ENCODE measurements at places on chromosomes 13 and 19.

DNA sequence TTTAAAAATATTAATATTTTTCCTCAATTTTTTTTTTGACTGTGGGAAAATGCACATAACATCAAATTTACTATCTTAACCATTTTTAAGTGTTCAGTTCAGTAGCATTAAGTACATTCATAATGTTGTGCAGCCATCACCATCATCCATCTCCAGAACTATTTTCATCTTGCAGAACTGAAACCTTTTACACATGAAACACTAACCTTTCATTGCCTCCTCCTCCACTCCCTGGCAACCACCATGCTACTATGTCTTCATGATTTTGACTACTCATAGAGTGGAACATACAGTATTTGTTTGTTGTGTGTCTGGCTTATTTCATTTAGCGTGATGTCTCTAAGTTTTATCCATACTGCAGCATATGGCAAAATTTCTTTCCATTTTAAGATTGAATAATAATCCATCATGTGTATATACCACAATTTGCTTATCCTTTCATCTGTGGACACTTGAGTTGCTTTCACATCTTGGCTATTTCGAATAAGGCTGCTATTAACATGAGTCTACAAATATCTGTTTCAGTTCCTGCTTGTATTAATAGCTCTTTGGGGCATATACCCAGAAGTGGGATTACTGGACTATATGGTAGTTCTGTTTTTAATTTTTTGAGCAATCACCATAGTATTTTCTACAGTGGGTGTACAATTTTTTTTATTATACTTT lies 376.4 kb downstream of the MTUS2 start:
- no peak for DNase-seq

DNA sequence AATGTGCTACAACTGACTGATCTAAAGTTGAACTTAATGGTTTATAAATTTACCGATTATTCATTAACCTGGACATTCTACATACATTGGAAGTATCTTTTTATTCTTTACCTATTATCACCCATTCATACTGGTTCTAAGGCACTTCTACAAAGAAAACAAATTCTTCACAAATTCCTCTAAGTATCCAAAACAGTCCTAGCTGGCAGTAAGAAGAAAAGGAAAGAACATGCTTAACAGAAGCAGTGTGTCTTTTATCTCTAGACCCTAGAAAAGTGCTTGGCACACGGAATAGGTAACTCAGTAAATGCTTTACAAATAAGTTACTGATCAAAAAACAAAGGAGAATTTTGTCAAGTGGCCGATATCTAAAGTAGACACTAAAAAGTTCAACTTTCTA lies 32.8 kb downstream of the TSC22D1 start:
- no peak for DNase-seq

GRCh38 chr13:30110301-30111070 lies 196.9 kb downstream of the KATNAL1 start:
- no peak for DNase-seq

DNA sequence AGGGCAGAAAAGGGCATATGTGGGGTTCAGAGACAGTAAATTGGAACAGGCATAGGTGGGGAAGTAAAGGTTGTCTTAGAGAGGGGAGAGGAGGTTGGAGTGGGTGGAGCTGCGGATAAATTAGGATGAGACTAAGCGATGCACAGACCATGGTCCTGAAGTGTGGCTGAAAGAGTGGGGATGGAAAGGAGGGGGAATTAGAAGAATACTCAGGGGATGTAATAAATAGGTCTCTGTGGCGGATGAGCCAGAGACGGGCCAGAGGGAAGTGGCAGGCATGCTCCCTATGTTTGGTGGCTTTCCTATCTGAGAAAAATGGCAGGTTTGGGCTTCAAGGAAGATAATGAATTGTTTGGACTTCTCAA lies 123.4 kb downstream of the OLFM4 start:
- DNase-seq = no peak

GRCh38 chr13:30173303-30173610 lies 134.1 kb downstream of the KATNAL1 start:
- no peak for DNase-seq

DNA sequence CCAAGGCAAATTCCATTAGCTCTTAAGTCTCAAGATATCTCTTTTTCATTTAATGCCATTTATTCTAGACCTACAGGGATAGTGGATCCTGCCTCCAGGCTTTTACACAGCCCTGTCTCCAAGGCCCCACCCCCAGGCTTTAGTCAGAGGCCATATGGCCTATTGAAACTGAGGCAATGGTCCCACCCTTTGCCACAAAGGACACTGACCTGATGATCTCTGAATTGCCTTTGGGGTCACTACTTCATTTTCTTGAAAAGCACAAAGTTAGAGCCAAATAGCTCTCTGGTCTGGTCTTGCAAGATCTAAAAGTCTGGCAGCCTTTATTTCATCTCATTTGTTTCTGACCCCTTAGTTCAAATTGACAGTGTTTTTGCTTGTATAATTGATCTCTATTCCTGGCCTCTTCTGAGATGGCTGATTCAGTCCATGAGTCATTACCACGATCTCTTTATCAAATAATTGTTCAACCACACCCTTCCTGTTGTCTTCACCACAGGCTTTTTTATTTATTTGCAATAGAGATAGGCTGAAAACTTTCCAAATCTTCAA lies 209.8 kb downstream of the FGF14 start:
- DNase-seq = no peak

DNA sequence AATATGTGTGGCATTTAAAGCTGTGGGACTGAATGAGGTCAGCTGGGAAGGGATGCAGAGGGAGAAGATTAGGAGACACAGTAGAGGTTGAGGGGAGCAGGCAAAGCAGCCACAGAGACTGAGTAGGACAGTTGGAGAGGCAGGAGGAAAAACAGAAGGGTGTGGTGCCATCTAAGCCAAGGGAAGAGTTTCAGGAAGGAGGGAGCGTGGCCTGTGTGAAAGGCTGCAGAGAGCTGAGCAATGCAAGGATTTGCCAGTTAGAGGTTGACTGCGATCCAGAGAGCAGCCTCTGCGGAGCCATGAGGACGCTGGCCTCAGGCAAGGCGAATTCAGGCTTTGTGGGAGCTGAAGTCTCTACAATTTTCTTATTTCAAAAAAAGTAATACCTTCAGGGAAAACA lies 28.9 kb downstream of the SOX21 start:
- DNase-seq = no peak

- no peak for DNase-seq
Observed at GRCh38 chr13:35764326-35765015, 288.0 kb upstream of the MAB21L1 start.

DNA sequence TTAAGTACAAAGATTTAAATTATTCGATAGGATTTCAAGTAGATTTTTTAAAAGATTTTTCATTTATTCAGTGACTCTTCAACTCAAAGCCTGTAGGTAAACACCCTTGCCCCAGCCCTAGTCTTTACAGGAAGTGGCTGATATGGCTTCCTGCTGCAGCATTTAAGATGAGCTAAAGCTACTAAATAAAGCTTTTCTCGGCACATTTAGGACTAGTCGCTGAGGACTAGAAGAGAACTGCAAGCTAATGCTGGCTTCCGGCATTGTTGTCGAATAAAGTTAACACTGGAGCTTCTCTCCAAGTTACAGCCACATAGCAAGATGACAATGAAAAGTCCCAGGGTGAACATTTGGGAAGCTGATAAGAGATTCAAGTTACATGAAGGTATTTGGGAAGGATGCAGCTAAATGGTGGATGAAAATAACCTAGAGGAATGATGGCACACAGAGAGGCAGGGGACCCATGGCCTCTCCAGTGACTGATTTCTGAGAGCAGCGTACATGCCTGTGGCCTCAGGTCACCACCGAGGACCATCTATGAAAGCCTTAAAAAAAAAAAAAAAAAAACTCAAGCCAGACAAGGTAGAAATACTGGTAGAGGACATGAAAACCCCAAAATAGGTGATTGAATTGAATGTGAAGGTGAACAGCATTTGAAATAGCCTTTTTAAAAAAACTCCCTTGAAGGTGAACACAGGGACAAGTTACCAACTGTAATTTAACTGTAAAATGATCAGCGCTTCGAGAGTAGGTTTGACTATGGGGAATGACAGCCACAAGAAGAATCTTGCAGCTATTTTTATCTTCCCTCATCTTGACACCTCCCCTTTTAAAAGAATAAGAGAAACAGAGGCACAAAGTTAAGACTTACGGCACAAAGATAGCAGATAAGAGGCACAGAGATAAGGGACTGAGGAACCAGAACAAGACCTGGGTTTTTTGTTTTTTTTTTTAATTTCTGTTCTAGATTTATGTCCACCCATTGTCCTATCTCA lies 155.4 kb downstream of the DCT start:
- DNase-seq = peak; percentile 51

GRCh38 chr19:41995959-41996797 lies 2.1 kb upstream of the ATP1A3 start:
- no peak for DNase-seq

- DNase-seq = no peak
Observed at GRCh38 chr19:28934631-28935030, 278.3 kb downstream of the UQCRFS1 start.

- no peak for DNase-seq
Observed at GRCh38 chr13:52850072-52850395, 1.6 kb upstream of the PCDH8 start.

DNA sequence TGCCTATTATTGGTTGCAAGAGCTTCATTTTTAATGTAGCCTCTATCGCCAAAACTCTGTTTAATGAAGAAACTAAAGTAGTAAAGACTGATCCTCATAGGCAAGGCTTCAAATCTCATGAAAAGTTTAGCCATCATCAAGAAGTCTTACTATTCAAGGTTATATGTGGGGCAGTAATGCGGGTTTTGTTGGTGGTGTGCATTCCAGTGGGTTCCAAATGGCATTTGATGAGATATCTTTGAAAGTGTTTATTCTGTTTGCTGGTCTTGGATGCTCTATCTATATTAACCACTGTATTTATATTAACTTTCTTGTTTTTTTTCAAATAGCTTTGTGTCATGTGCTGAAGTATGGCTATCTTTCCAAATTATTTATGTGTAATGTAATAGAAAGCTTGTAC lies 72.2 kb downstream of the SERTM1 start:
- no peak for DNase-seq

DNA sequence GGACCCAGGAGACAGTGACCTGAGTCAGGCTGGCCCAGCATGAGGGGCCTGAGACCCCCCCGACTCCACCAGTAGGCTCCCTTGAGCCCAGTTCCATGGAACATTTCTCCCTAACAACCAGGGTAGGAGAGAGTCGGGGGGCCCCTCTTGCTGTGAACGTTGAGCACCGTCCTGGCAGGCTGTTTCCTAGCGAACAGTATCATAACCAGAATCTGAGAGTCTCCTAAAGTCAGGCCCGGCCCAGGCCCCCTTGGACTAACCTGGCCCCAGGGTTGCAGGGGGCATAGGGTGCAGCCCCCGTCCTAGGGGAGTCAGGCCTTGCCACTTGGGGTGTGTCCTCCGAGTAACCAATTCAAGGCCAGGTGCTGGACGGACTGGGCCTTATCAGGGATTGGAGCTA lies 13.7 kb downstream of the TMEM150B start:
- DNase-seq = no peak

- no peak for DNase-seq
Observed at GRCh38 chr19:56085571-56086275, 35.4 kb downstream of the ZNF787 start.

- no peak for DNase-seq
Observed at GRCh38 chr19:54444737-54445136, 4.3 kb upstream of the LENG8 start.
